Stimulated activated CD8-positive, alpha-beta memory T cell treated with anti-CD3 and anti-CD28 coated beads, Interleukin-7, amount 100 ng/mL, for 1 hour (primary cell): ENCODE measurements at places on chromosomes 5 and 9.

- no peak for DNase-seq
These were observed 328.4 kb downstream of the EFNA5 start for GRCh38 chr5:107342371-107342770.

DNA sequence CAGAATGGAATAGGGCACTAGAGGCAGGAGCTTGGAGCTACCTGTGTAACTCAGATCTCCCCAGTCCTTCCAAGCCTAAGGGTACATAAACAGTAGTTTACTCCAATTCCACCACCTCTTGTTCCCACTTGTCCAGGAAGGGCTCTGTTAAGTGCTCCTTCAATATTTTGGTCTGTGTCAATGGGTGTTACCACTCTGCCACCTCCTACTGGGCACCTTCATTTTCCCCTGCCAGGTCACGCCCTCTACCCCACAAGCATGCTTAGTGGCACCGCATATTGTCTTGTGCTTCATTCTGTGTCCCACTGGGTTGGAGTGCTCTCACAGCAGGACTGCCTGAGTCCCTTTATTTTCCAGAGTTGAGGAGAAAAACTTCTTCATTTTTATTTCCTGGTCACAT, 459.8 kb downstream of the ARHGEF28 start:
- no peak for DNase-seq

- no peak for DNase-seq
These were observed 621.9 kb downstream of the DTWD2 start for GRCh38 chr5:118366429-118366828.

DNA sequence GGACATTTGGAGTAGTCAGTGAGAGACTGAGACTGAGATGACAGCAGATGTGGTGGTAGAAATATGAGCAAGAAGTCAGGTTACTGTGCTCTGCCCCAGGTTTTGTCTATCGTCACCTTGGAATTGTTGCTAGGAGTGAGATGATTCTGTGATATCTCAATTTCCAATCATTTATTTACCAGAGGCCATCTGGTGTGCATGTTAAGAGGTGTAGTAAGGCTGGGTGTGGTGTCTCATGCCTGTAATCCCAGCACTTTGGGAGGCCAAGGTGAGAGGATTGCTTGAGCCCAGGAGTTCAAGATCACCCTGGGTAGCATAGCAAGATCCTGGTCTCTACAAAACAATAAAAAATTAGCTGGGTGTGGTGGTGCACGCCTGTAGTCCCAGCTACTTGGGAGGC, 38.6 kb upstream of the CARTPT start:
- DNase-seq, result no peak

DNA sequence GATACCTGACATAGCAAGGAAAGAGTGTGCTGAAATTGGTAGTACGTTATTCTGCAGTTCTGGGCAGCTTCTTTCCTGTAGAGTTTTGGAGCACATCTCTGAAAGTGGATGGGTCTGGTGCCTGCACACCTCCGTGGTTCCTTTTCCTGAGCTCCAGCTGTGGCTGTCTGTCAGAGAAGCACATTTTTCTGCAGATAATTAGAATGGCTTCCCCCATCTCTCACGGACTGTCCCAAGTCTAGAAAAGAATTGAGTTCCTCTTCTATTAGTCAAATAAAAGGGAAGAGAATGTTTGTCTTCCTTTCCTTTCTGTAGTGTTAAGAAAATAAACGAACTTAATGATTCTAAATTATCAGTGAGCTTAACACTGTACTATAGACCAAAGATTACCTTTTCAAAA, 55.7 kb downstream of the VCAN start:
- no peak for DNase-seq
